ENCODE measurements at places on chromosomes 2 and 18.

DNA sequence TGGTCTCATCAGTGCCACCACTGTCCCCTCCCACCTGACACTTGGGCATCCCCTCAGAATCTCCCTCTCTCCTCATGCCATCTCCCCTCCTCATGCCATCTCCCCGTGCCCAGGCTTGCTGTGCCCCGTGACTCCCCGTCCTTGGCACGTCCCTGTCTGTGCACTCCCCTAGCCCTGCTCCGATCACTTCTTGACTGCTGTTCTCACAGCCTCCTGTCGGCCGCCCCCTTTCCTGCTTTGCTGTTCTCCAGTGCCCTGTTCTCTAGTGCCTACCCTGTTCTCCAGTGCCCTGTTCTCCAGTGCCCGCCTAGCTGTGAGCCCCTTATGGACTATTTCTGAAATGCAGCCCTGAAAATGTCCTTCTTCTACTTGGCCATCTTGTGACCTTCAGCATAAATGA, 253.8 kb downstream of the ALPK2 start:
- DNase-seq: no peak

- DNase-seq: no peak
Observed at GRCh38 chr2:61993422-61994024, 88.0 kb downstream of the COMMD1 start.

GRCh38 chr2:28821295-28821958, 10.8 kb downstream of the SPDYA start:
- DNase-seq: peak; percentile 7

GRCh38 chr2:191152482-191153240, 1.9 kb upstream of the STAT4 start:
- DNase-seq: no peak

- DNase-seq: no peak
Observed at GRCh38 chr18:10051877-10052631, 138.2 kb downstream of the VAPA start.

- DNase-seq: no peak
Observed at GRCh38 chr2:128646691-128647090, 328.0 kb upstream of the HS6ST1 start.

DNA sequence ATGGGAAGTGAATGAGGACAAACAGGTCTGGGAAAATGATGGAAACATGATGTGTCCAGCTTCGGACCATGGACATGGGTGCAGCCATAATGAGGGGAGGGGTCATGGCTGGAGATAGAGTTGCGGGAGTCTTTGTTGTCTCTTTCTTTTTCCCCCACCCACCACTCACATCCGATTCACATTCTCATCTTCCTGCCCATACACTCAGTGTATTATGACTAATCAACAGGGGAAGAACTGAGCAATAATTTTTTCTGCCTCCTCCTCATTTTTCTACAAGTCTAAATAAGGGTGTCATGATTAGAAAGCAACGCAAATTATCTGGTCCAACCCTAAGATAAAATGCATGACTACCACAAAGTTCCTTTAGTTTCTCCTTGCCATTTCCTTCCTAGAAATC, 5.7 kb upstream of the SERPINB2 start:
- DNase-seq: no peak

DNA sequence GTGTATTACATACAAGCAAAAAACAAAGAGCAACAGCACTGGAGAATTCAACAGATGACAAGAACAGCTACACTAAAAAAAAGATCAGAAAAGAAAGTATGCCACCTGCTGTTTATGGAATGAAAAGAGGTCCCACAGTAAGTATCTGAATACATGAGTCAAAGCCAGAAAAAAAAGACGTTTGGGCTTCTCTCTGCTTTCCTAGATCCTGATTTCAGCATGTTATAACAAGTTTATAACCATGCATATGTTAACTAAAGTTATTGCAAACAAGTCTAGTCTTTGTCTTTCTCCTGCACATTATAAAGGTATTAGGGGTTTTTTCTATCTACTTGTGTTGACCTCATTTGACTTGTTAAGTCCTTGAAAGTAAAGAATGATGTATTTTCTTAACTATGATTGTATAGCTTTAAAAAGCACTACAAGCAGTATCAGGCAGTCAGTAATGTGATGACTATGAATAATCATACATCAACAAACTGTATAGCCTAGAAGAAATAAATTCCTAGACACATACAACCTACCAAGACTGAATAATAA, 108.5 kb upstream of the COL5A2 start:
- no peak for DNase-seq

- no peak for DNase-seq
Observed at GRCh38 chr2:38737925-38738324, 13.2 kb downstream of the SRSF7 start.

DNA sequence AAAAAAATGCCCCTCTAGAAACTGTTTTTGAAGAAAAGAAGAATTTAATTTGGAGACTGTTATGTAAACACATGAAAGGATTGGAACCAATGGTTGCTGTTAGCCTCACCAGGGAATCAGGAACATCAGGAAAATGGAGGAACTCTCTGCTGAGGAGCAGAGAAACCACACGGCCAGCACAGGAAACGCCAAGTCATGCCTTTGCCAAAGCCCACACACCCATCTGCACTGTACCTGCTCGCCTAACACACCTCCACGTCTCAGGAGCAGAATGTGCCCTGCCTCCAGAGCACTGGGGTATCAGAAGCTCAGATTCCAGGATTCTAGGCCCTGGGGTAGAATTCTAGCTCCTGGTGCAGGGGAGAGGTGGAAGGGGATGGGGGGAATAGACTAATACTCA, 9.8 kb upstream of the SCYGR1 start:
- DNase-seq: no peak

DNA sequence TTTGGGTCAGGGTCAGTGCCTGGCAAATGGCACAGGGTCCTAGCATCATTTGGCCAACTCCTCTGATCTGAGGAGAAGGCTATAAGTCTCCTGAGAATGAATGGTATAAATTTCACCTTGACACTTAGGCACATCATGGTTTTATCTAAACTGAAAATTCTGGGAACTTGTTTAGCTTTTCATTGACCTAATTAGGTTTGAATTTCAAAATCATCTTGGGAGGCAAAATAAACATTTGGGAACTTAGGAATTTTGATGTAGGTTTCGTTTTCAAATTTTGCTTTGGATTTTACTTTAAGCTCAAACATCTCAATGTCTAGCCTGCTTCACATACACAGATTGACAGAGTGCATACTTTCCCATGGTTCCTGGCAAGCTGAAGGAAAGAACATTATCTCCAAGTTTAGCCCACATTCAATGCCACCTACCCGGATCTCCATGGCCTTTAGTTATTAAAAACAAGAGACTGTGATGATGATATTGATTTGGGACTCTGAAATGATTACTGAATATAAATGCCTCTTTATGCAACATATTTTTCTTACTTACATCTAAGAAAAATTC, 44.5 kb downstream of the MYOM1 start:
- DNase-seq: no peak

DNA sequence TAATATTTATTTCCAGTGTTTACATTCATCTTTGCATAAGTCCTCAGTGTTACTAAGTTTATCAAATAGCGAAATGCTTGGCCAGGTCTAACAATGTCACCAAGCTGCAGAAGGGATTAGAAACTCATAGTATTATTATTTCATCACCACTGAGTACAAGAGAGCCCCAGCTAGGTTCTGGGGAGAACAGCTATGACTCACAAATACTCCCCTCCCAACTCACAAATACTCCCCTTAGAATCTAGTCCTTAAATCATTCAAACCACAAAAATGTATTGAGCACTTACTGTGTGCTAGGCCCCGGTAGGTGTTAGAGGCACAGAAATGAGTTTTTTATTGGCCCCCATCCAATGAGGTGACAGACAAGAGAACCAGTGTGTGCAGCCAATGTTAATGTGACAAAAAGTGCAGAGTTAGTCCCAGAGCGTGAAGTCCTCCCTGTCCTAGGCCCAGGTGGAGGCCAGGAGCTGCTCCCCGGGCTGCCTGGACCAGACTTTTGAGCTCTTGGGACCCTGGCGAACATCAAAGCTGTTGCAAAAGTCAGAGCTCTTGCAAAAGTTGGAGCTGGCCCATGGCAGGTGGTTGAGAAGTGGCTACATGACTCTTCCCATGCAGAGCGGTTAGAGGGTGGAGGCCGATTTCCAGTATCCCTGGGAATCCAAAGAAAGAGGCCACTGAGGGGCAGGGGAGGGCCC, 9.8 kb downstream of the STEAP3 start:
- no peak for DNase-seq
